ENCODE measurements at places on chromosomes 2 and 18. TPM values are rescaled to one million over a fixed set of nuclear protein-coding genes. Genes with fewer than 3 reads are reported as not detected.

The FAM117B gene
- total RNA-seq = 55.6 TPM

The XRCC5 gene
- 231 TPM for total RNA-seq

The FARP2 gene
- total RNA-seq = 20.1 TPM

The TFCP2L1 gene
- not detected for total RNA-seq

DNA sequence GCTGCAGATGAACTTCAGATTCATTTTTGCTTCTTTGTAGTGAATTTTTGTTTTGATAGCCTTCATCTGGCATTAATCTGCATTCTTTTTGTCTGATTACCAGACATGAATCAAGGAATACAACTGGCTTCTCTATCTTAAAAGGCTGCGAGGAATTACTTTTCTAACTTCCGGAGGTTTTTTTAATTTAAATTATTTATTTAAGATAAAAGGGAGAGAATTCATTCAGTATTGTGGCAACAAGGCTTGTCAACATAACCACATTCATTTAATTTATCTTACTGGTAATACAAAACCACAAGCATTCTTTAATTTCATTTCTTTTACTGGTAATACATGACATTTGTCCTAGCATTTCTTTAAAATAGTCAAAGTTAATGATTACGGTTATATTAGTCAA is 36.0 kb downstream of the CSRNP3 start:
- DNase-seq = no peak

DNA sequence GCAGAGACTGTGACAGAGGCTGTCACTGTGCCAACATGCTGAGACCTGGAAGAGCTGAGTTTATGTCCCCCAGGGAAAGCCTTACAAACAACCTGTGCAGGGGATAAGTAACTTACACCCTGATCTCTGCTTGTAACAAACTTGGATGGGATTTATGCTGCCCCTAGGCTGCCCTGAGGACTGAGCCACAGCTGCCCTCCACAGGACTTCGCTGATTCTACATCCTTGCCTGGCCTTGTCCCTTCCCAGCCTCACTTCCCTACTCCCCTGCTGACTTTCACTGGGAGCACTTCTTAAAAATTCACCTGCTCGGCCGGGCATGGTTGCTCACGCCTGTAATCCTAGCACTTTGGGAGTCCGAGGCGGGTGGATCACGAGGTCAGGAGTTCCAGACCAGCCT is 45.9 kb upstream of the ASAP2 start:
- DNase-seq = no peak

DNA sequence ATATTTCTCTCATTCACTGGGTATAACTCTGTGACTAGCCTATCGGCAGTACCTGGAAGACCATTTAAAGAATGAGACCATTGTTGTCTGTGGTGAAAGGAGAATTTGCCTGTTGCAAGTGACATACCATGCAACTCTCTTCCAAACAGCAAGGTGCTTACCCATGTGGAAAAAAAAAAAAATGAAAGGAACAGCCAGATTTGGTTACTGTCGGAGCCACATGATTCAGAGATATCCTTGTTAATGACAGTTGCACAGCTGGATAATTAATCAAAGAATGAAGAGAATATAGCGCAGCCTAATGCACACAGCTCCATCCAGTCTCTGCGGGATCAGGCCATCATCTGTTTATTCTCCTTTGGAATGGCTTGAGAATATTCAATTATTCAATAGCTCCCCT is 141.8 kb downstream of the HRH4 start:
- no peak for DNase-seq

DNA sequence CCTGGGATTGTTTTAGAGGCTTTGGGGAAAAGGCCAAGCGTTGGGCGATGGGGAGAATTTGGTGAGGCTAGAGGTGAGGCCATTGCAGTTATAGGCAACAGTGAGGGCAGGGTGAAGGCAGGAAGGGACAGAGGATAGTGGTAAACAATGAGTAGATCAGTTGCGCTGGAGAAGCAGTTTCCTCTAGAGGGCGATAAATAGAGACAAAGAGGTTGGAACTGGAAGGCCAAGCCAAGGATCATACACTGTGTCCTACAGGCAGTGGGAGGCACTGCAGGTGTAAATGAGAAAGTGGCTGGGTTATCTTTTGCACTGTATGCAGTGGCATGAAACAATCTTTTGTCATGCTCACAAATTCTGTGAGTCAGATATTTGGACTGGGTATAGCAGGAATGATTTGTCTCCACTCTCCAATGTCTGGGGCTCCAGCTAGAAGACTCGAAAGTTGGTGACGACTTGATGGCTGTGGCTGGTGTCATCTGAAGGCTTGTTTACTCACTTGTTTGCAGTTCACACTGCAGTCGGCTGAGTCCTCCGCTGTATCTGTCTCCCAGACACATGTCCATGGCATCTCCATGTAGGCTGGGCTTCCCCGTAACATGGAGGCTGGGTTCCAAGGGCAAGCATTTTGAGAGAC is 82.1 kb downstream of the TNP1 start:
- DNase-seq = no peak

DNA sequence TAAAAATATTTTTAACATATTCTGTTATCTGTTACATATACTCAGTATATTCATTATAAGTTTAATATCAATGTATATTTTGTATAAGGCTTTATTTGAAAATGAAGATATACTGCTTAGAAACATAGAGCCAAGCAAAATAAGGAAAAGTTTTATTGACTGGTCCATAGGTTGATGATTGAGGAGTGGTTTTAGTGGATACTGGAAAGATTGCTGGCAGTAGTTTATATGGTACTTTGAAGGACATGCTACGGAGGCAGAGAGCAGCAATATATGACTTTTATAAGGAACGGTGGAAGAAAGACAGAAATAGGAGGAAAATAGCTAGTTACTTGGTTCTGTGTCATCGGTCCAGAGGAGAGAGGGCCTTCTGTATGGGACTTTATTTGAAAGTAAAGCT is 92.4 kb downstream of the ZNF236 start:
- DNase-seq = no peak

- DNase-seq = no peak
These were observed 131.3 kb upstream of the CBLN2 start for GRCh38 chr18:72675394-72675793.

- DNase-seq = no peak
These were observed 4.1 kb upstream of the VRK2 start for GRCh38 chr2:58042486-58042970.

- peak; percentile 62 for DNase-seq
These were observed 32.8 kb downstream of the TTC32 start for GRCh38 chr2:19868701-19869580.

DNA sequence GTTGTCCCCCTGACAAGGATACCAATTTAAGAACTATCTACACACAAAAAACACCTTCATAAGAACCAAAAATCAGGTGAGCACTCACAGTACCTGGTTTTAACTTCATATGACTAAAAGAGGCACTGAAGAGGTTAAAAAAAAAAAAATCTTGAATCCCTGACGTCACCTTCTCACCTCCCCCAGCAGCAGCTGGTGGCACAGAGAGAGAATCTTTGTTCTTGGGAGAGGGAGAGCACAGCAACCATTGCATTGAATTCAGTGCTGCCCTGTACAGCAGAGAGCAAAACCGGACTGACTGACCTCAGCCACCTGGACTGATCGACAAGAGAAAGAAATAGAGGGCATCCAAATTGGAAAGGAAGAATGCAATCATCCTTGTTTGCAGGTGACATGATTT is 566.0 kb downstream of the TMX3 start:
- no peak for DNase-seq

- DNase-seq = no peak
These were observed 2039.2 kb upstream of the CELF4 start for GRCh38 chr18:39604836-39605235.

DNA sequence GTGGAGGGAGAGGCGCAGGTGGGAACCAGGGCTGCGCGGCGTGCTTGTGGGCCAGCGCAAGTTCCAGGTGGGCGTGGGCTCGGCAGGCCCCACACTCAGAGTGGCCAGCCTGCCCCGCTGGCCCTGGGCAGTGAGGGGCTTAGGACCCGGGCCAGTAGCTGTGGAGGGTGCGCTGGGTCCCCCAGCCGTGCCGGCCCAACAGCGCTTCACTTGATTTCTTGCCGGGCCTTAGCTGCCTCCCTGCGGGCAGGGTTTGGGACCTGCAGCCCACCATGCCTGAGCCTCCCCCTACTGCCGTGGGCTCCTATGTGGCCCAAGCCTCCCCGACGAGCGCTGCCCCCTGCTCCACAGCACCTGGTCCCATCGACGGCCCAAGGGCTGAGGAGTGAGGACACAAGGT is 1636.9 kb upstream of the SLC39A10 start:
- no peak for DNase-seq

GRCh38 chr2:202375033-202375608 is 1.0 kb upstream of the BMPR2 start:
- no peak for DNase-seq

DNA sequence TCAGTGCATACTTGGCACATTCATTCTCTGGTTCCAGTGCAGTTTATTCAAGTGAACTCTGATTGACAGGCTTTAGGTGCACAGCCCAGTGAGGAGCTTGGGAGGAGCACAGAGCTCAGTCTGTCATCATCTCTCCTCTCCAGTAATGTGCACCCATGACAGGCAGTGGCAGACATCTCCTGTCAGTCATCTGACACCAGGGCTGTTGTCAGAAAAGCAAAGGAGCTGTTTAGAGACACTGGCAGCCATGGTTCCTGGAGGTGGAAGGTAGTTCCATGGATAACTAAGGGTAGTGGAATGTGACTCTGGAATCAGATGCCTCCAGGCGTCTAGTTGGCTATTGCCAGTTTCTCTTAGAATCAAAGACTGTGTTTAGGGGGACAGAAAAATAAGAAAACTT is 308.8 kb downstream of the DCDC2C start:
- no peak for DNase-seq

DNA sequence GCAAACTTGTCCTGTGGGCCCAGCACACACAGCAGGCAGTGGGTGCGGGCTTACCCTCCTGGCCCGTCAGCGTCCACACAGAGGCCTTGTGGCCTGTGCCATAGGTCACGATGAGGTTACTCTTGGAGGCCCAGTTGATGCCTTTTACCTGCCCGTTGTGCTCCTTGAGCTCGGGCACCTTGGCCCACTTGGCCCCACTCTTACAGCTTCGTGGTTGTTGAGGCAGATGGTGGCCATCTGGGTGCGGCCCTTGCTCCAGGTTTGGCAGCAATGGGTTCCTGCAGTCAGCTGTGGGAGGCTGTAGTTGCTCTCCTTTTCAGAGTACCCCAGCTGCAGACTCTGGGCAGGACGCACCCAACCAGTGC is 45.5 kb upstream of the PTH2R start:
- no peak for DNase-seq

- no peak for DNase-seq
These were observed 38.5 kb downstream of the NCK2 start for GRCh38 chr2:105783151-105783738.

Measured in naive thymus-derived CD8-positive, alpha-beta T cell (primary cell).